ENCODE measurements at places on chromosomes 16 and 17.
A peak's percentile ranks its signal among the peaks of the same experiment; 100 is the strongest.

DNA sequence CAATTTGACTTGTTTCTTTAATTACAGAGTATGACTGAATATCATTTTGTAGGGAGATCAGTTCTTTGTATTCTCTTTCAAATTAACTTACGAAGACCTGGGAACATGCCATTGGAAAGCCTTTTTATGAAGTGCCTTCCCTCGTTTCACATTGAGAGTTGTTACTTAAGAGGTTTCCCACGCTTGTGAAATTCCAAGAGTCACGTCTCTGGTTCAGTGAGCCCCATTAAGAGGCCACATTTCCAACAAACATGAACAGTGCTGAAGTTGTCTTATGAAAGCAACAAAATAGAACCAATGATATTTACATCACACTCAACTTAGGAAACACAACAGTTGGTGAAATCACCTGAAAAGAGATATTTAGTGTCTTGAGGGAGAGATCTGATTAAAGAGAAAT is 334.1 kb downstream of the TOX3 start:
- DNase-seq = no peak

DNA sequence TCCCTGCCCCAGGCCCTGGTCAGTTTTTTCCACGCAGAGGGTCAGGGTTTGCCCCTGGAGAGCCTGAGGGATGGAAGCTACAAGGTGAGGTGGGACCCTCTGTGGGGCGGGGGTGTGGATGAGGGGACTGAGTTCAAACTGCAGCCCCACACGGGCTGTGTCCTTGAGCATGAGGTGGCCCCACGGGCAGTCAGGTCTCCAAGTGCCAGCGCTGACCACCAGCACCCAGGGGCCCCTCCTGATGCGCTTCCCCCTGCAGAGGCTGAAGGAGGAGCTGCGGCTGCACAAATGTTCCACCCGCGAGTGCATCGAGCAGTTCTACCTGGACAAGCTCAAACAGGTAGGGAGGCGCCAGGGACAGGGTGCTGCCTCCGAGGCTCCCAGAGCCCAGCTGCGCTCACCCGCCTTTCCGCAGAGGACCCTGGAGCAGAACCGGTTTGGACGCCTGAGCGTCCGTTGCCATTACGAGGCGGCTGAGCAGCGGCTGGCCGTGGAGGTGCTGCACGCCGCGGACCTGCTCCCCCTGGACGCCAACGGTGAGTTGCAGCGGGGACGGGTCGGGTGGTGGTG is 4.3 kb downstream of the TSR3 start:
- DNase-seq = no peak

DNA sequence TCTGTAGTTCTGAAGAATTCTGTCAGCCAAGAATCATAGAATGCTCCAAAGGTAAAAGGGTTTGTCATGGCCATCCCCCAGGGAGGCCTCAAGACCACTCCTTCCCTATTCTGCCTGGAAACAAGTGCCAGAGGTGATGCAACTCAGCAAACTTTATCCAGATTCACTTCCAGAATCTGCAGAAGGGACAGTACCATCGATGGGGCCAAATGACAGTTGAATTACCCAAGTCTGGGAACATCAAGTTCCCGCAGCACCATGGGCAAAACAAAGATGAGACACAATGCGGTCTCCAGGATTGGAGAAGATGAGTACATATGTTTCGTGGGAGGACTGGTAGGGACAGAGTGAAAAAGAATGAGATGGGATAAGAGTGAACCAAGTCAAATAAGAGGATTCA is 13.7 kb upstream of the TAT start:
- DNase-seq = no peak

- DNase-seq = no peak
These were observed 28.5 kb downstream of the SYCE1L start for GRCh38 chr16:77227745-77228144.

- DNase-seq = peak; percentile 84
These were observed 8.0 kb downstream of the SPPL2C start for GRCh38 chr17:45852535-45853297.

- DNase-seq = no peak
These were observed 375.2 kb downstream of the SLC39A11 start for GRCh38 chr17:72717276-72717675.

GRCh38 chr17:44837196-44837595 is 7.1 kb upstream of the GJC1 start:
- DNase-seq = no peak

DNA sequence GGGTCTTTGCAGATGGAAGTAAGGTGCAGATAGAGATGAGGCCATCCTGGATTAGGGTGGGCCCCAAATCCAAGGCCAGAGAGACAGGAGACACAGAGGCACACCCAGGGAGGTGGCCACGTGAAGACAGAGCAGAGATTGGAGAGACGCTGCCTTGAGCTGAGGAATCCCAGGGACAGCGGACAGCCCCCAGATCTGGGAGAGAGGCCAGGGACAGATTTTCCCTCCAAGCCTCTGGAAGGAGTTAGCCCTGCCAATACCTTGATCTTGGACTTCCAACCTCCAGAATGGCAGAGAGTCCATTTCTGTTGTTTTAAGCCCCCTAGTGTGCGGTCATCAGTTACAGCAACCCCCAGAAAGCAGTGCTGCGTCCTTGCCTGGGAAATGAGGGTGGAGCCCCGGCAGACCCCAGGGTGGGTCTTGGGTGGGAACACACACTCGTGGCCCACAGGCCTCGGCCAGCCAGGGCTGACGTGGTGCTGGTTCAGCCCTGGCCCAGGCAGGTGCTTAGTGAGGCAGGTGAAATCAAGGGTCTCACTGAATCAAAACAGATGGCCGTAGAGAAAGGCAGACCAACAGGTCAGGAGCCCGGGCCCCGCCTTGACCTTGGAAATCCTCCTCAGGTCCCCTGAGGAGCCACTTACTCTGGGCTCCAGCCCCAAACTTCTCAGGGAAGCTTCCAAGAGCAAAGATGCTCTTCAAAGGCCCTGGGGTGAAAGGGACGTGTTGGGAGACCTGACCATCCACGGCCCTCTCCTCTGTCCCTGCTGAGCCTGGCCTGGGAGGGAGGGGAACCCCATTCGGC is 169.3 kb downstream of the RBFOX3 start:
- DNase-seq = no peak

DNA sequence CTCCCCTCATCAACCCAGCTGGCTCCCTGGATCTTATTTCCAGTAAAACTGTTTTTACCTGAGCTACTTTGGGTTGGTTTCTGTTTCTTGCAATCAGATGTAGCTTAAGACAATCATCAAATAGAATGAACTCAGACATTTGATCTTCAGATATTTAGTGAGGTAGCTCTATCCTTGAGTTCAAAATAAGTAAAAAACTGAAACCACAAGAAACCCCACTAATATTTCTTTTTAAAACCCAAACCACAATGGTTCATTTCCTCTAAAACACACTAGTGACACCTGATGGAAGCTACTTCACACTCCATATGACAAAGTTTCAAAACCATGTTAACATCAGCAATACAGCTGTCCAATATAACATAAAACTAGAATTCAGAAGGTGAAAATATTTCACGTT is 37.8 kb downstream of the CACNG1 start:
- no peak for DNase-seq

DNA sequence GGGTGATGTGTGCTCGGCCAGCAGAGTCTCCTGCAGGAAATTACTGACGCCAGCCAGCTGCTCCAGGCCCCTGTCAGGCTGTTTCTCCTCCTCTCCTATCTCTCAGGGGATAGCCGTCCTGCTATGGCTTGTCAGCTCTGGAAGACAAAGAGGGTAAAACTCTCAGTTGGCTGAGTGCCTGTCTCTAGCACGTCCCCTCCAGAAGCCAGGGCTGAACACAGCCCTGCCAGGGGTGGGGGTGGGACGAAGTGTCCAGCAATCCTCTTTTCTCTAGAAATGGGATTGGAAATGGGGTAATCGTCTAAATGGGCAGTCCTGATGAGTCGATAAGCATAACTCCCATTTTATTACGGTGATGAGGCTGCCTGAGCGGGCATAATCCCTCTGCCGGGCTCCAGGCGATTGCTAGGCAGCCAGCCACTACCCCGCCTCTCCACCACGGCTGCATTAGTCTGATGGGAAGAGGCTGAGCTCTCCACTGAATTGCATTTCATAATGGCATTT is 89.1 kb upstream of the GNAO1 start:
- no peak for DNase-seq

GRCh38 chr16:78843978-78844377 is 744.5 kb downstream of the WWOX start:
- no peak for DNase-seq

GRCh38 chr16:30546115-30546514 is 11.5 kb upstream of the ZNF747 start:
- no peak for DNase-seq

GRCh38 chr17:72124438-72124775 is 3.6 kb downstream of the SOX9 start:
- DNase-seq = no peak

DNA sequence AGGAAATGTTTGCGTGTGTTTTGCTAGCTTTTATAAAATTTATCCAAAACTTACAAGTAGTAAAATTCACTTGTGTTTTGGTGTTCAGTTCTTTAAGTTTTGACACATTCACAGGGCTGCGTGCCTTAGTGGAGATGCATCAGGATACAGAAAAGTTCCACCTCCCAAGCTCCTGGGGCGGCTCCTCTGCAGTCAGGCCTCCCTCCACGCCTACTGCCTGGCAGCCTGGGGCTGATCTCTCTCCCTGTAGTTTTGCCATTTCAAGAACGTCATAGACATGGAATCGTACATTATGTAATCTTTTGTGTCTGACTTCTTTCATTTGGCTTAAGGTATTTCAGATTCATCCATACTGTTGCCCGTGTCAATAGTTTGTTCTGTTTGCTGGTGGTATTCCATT is 27.2 kb upstream of the IRF8 start:
- peak; percentile 45 for DNase-seq

GRCh38 chr16:77553130-77553529 is 118.3 kb upstream of the ADAMTS18 start:
- no peak for DNase-seq

- DNase-seq = no peak
These were observed 87.2 kb upstream of the IRX3 start for GRCh38 chr16:54373534-54374520.

DNA sequence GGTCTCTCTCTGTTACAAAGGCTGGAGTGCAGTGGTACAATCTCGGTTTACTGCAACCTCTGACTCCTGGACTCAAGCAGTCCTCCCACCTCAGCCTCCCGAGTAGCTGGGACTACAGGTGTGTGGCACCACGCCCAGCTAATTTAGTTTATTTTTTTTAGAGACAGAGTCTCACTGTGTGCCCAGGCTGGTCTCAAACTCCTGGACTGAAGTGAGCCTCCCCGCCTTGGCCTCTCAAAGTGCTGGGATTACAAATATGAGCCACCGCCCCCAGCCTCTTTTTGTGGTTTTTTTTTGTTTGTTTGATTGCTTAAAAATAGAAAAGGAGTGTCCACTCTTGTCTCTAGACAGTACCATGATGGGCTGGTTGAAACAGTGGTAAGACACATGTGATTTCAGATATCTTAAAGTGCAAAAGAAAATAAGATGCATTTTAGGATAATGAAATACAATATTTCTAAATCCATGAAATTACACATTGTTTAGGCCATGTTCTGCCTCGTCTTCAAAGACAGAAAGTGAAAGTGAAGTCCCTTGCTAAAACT is 27.4 kb downstream of the KIAA0513 start:
- DNase-seq = no peak

DNA sequence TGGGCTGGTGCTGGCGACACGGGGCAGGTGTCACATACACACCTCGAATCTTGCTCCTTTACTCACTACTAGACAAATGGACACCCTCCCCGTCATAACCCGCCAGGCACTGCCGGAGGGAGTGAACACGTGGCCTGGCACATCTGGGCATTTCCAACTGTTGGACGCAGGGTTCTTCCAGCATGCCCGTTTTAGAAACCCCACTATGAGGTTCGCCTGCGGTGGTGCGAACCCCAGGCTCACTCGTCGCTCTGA is 6.8 kb upstream of the CEP131 start:
- DNase-seq = no peak

- no peak for DNase-seq
These were observed 11.9 kb upstream of the CCL17 start for GRCh38 chr16:57392694-57393093.

GRCh38 chr17:82668631-82669099 is 20.4 kb upstream of the WDR45B start:
- peak; percentile 71 for DNase-seq

GRCh38 chr17:80886641-80887573 is 104.7 kb upstream of the CHMP6 start:
- DNase-seq = no peak

GRCh38 chr16:21260870-21261791 is 17.0 kb downstream of the CRYM start:
- DNase-seq = no peak

DNA sequence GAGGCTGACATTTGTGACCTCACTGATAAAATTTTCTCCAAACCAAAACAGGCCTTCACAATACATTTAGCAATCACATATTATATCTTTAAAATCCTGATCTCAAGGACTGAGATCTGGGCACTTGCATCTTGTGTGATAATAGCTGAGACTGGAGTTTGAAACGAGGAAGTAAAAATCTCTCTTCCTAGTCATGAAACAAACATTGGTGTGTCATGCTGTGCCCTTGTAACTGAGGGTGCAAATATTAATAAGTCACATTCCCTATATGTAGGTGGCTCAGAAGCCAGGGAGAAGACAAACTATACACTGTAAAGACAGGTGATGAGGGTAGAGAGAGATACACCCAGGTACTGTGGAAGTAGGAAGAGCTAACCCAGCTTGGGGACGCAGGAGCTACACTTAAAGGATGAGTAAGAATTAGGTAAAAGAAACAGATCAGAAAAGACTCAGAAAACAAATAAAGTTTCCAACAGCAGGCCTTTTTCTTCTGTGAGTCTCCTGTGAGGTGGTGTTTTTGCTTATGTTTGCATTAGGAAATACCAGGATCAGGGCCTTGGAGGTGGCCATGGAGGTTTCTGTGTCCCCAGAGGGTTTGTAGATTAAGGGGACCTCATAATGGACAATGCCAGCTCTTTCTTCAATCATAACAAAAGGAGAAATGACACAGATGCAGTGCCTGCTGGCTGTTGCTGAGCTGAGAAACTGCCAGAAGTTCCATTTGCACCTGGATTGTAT is 335.7 kb downstream of the GRIN2A start:
- no peak for DNase-seq
